M059J (cell line): ENCODE measurements at places on chromosomes 7 and 10. TPM values are rescaled to one million over a fixed set of nuclear protein-coding genes. Genes with fewer than 3 reads are reported as not detected.

Gene ABCB4
- total RNA-seq, result 3.8 and 4.6 TPM in 2 replicates

- DNase-seq, result no peak
Measured at GRCh38 chr10:70890917-70891431, 2.6 kb upstream of the PCBD1 start.

- peak; percentile 15 for DNase-seq
Measured at GRCh38 chr7:34928052-34928451, 109.2 kb downstream of the DPY19L1 start.

Gene HOXA13
- total RNA-seq, result 1.4 and 3.4 TPM in 2 replicates

DNA sequence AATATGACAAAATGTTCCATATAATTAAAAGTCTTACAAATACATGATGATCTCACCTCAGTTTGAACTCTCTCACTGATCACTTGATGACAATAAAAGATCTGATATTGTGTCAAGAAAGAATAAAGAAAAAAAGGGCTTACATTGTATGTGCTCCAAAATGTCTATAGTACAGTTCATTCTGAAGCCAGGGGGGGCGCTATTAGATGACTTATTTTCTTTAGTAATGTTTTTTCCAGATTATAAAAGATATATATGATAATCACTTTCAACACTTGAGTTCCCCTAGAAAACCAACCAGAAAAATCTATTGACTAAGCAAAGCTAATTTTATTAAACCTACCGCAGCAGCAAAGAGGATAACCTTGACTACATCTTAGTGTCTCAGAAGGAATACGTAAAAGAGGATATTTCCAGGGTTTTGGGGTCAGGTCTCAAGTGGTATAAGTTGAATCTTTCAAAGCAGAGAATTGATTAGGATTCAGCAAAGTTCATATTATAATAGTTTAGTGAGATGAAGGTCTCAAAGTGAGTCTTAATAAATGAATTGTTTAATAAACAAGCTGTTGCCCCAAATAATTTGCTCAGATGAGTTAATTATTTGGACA lies 55.8 kb downstream of the PTN start:
- DNase-seq, result peak; percentile 6

GRCh38 chr7:87806150-87806549 lies 70.0 kb downstream of the SLC25A40 start:
- DNase-seq, result peak; percentile 12

Gene LRRN3
- total RNA-seq, result 5.9 and 7.8 TPM in 2 replicates

GRCh38 chr7:106356-106755 lies 86.0 kb upstream of the FAM20C start:
- DNase-seq, result no peak
